CD4-positive, alpha-beta T cell treated with Interleukin-15 for 4 hours (primary cell): ENCODE measurements at places on chromosomes 12 and 14.

GRCh38 chr14:64856529-64857445 lies 22.9 kb downstream of the SPTB start:
- DNase-seq = no peak

DNA sequence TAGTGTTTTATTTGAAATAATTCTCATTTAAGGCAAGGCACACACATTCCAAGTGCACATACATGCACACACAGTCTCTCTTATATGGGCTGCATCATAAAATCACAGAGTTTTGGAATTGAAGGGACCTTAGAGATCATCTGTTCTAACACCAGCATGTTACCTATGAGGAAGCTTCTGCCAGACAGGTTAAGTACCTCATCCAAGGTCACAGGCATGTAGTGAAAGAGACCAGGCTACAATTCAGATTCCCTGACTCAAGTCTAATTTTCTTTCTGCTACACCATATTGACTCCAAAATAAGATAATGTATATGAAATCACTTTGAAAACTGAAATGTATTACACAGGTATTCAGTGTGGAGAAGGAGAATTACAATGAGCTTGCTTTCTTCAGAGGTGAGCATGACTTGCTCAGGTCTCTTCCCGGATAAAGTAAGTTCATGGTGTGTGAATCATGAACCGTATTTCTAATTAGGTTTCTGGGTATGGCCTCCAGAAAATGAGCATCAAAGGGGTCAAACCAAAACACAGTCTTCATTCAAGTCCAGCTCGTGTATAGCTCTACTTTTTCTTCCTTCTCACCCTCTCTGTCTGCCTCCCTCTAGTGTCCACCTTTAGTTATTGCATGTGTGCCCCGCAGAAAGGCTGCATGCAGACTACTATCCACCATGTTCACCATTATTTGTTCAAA lies 411.9 kb downstream of the FUT8 start:
- DNase-seq = peak; percentile 85

DNA sequence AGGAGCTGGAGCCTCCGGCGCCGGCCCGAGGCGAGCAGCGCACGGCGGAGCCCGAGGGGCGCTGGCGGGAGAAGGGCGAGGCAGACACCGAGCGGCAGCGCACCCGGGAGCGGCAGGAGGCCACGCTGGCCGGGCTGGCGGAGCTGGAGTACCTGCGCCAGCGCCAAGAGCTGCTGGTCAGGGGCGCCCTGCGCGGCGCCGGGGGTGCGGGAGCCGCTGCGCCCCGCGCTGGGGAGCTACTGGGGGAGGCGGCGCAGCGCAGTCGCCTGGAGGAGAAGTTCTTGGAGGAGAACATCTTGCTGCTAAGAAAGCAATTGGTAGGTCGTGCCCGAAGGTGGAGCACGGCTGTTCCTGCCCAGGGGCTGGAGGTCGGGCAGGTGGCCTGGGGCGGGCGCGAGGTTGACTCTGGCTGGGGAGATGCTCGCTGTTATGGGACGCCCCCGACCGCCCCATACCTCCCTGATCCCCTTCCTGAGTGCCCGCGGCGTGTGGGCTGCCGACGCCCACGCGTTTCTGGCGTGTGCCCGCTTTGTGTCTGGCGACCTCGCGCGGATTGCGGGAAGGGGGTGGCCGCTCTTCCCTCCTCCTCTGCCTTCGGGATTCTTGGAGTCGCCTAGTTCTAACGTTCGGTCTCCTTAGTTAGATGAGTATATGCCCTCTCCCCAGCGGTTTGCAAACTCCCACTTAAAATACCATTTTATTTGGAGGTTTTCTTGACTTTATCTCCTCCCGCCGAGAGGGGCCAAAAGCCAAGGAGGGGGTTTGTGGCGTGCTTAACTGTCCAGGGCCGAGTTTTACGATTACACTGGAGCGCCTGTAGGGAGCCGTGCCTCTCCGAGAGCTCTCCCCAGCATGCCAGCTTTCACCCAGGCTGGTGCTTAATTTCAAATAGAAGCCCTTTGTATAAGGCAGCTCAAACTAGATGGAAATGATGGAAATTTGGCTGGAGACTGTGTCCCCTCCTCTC lies 752 bp downstream of the DACT1 start:
- no peak for DNase-seq

GRCh38 chr12:26614011-26614616 lies 218.9 kb downstream of the ITPR2 start:
- DNase-seq = peak; percentile 1

- no peak for DNase-seq
These were observed 48.0 kb downstream of the ZNF664 start for GRCh38 chr12:124021007-124021406.

- DNase-seq = no peak
These were observed 129.6 kb upstream of the GARIN2 start for GRCh38 chr14:67059596-67059995.

GRCh38 chr12:116534311-116535121 lies 24.7 kb upstream of the MAP1LC3B2 start:
- no peak for DNase-seq

DNA sequence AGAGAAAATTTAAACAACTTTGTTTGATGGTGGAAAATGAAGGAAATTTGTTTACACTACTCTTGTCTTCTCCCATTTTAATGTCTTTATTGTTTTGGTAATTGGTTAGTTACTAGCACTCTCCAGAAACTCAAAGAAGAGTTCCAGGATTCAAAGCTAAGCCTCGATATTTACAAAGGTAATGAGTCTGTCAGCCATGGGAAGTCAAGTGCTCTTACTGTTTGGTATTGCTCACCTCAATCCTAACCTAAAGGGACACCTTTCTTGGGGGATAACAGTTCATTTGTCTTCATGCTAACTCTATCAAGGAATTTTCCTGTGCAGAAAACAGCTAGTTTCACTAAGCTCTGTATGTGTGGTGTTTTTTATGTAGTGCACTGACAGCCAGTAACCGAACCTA lies 222.9 kb upstream of the LMO3 start:
- DNase-seq = no peak

DNA sequence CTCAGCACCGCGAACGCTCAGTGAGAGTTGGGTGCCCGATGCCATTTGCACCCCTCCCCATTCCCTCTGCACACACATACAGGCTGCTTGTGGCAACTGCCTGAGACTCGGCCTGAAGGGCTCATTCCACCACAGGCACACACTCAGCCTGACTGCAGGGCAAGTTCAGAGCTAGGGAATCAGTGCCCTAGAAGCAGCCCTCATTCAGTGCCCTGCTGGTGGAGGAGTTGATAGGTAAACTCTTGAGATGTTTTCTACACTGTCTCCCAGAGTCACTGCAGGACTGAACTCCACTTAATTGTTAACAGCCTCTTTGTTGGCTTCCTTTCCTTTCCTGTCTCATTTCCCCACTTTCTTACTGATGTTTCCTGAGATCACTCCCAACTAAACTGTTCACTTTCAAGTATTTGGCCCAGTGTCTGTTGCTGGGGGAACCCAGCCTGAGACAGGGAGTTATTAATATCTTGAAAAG lies 16.9 kb downstream of the PPP1R36 start:
- no peak for DNase-seq

DNA sequence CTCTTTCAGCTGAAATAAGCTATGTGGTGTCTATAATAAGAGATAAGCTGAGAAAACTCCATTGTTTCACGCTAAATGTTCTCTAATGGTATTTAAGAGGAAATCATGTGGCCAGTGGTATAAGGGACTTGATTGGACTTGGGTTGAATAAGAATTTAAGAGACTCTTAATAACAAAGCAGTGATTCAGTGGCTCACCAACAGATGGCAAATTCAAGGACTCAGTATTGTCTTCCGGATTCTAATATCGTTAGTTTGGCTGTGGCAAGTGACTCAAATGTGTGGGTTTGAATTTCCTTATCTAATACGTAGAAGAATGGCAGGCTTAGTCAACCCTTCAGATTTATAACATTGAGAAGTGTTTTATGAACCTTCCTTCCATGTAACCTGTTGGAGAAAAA lies 49.1 kb upstream of the KCNH3 start:
- DNase-seq = no peak

- DNase-seq = no peak
These were observed 87.9 kb upstream of the IGF1 start for GRCh38 chr12:102568276-102568675.

GRCh38 chr14:57089901-57090300 lies 178.8 kb downstream of the EXOC5 start:
- DNase-seq = no peak

DNA sequence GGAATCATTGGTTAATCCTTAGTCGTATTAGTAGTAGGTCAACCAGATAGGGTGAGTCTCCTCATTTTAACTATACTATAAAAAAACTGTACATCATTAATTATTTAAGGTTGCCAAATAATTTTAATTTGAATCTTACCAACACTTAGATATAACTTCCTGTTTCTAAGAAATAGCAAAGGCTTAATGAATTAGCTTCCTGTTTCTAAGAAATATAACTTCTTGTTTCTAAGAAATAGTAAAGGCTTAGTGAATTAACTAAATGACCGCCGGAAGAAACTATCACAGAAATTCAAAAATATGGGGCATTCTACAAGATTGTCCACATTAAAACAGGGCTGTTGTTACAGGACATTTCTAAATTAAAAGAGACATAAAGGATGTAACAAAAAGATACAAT lies 392.9 kb upstream of the FOXG1 start:
- DNase-seq = no peak

DNA sequence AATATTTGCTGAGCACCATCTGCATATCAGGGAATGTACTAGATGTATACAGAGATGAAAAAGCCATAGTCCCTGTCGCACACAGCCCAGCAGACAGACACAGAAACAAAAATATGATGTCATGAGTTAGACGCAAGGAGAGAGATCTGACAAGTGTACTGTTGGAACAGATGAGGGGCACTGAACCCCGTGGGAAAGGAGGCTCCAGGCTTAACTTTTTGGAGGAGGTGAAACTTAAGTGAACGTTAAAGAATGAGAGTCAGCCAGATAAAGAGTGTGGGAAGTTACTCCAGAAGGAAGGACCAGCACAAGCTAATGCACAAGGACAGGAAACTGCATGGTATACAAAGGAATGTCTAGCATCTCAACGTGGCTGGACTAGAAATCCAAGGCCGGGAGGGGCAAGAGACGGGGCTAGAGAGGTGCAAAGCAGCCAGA lies 2.5 kb upstream of the ACTN1 start:
- no peak for DNase-seq

DNA sequence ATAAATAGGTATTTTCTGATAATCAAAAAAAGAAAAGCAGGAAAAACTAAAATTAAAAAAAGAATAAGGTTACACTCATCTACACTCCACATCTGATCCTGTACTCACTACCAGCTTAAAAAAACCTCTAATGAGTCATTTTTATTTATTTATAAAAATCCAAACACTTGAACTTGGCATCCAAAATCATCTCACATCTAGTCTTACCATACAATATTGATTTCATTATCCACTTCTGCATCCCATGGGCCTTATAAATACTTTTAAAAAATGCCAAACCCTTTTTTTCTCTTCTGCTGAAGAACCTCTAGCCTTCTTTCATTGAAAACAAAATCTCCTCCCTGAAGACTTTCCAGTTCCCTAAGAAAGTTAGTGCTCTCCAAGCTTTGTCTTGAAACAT lies 109.7 kb downstream of the TMTC3 start:
- no peak for DNase-seq

- DNase-seq = peak; percentile 74
These were observed 79.3 kb upstream of the TSPAN11 start for GRCh38 chr12:30847259-30847658.

GRCh38 chr14:36068777-36069534 lies 107.6 kb downstream of the PTCSC3 start:
- DNase-seq = no peak

GRCh38 chr14:73758392-73759182 lies 44.4 kb upstream of the PNMA1 start:
- DNase-seq = peak; percentile 66

- no peak for DNase-seq
These were observed 7.7 kb downstream of the KCNA5 start for GRCh38 chr12:5051334-5051733.

GRCh38 chr12:121657305-121658008 lies 12.0 kb downstream of the MORN3 start:
- no peak for DNase-seq

DNA sequence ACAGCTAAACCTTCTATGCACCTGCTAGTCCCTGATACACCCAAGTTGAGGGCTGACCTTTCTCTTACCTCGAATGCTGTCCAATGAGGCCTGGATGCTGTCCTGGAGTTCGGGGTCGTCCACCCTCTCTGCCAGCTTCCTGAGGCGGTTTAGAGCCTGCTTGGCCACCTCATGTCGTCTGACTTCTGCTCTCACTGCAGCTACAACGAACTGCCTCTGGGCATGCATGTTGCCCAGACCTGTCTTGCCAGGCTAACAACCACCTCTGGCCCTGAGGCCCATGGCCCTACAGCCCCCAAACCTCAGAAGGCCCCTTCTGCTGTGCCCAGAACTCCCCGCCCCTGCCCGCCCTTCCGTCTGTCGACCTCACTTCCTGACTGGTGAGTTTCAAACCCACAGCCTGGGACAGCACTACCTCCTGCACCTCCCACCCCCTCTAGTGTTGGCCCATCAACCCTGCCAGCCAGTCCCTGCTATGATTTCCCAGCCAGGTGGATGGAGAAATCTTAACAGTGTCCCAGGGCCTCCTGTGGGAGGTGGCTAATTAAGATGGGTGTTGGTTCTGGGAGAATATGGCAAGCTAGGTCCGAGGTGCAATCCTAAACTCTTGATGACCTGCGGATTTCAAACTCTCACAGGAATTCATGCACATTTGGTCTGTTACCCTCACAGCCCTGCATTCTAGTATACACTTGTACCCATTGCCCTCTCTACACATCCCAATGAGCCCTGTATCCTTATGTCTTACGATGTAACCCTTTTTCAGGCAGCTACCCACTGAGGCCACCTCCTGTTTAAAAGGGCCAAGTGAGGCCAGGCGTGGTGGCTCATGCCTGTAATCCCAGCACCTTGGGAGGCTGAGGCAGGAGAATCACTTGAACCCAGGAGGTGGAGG lies 2.7 kb upstream of the TSPAN31 start:
- peak; percentile 85 for DNase-seq

GRCh38 chr12:89556976-89557375 lies 31.1 kb upstream of the POC1B start:
- no peak for DNase-seq

GRCh38 chr12:43104494-43104893 lies 447.5 kb downstream of the ADAMTS20 start:
- DNase-seq = no peak

- no peak for DNase-seq
These were observed 119.0 kb upstream of the TMTC2 start for GRCh38 chr12:82567688-82568087.

DNA sequence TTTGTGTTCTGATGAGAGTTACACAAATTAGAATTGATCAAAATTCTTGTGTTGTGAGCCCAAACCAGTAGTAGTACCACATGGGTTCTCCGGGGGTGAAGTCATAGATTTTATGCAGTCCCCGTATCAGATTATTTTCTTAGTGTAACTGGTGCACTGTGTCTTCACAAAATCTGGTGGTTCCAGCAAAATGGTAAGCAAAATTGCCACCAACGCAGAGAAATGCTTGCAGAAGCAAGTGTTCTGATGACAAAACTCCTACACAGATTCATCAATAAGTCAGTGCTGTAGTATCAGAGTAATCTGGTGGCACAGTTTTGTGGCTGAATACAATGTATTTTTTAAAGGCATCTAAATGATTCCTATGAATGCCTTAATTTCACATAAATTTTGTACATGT lies 1.3 kb upstream of the CACNA2D4 start:
- no peak for DNase-seq
